Bronchial smooth muscle cell (primary cell): ENCODE measurements at places on chromosomes 12 and 14. TPM values are rescaled to one million over a fixed set of nuclear protein-coding genes. Genes with fewer than 3 reads are reported as not detected.

Gene RTN1
- total RNA-seq, result under 0.01 and 0.16 TPM in 2 replicates

Gene ADAMTS20
- total RNA-seq, result not detected in 2 replicates

Gene GALNT8
- total RNA-seq, result 0.17 TPM in 1 of 2 replicates, not detected in the other

Gene CEBPE
- total RNA-seq, result 0.16 TPM in 1 of 2 replicates, not detected in the other
